ENCODE measurements at places on chromosomes 2 and 18. TPM values are rescaled to one million over a fixed set of nuclear protein-coding genes. Genes with fewer than 3 reads are reported as not detected.

MFSD2B gene
- 2.0 TPM for polyA plus RNA-seq

DNA sequence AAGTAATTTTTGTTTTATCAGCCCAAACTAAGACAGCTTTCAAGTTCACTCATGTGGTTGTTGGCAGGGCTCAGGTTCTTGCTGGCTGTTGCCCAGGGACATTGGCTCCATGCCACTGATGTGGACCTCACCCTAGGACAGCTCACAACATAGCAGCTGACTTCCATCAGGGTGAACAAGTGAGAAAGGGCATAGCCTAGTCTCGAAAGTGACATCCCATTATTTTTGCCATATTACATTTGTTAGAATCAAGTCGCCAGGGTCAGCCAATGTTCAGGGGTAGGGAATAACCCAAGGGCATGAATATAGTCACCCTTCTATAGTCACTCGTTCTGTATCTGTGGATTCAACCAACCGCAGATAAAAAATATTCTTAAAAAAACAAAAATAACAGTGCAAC, 10.7 kb upstream of the CWC22 start:
- no peak for DNase-seq

DNA sequence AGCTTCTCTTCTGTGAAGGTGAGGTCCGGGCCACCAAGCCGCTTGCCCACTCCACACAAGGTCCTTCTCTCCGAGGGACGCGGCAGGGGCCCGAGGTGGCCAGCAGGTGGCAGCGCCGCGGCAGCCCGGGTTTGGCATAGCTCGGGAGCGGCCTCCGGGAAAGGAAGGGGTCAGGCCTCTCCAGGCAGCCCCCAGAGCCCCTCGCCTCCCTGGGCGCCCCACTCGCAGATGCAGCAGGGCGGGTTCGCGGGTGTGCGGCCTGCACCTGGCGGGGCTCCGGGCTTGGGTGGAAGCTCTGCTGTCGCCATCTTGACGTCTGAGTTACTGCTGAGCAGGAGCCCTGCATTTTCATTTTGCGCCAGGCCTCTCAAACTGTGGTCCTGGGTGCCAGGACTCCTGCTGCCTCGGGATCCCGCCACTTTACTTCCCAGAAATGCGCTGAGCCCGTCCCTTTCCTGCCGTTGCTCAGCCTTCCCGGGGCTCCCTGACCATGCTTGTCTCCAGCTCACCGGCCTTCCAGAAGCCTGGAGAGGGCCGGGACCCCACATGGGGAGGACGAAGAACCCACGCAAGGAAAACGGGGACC, 18.6 kb upstream of the NCL start:
- DNase-seq = peak; percentile 32

DNA sequence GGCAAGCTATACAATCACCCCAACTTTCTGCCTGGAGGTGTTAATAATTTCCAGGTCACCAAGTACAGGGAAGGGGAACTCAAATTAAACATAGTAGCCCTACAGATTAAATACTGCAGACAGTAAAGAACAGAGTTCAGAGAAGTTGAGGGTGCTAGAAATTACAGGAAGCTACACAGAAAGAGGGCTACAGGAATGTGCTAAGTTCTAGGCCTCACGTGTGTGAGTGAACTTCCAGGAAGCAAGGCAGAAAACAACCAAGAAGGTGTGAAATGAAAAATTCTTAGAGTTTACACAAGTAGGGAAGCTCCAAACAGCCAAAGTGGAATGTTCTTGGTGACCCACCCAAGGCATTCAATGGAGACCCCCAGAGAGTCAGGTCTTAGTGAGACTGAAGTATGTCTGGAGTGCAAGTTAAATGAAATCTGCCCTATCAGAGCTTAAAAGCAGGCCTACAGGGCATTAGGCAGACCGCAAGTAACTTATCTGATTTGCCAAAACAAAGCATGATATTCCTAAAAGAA, 58.1 kb upstream of the RNU4ATAC start:
- no peak for DNase-seq

- no peak for DNase-seq
Observed at GRCh38 chr2:12618576-12618975, 98.2 kb upstream of the TRIB2 start.

- no peak for DNase-seq
Observed at GRCh38 chr18:2123077-2123476, 448.2 kb downstream of the METTL4 start.

- DNase-seq = no peak
Observed at GRCh38 chr18:64002581-64002980, 32.7 kb downstream of the SERPINB8 start.

DNA sequence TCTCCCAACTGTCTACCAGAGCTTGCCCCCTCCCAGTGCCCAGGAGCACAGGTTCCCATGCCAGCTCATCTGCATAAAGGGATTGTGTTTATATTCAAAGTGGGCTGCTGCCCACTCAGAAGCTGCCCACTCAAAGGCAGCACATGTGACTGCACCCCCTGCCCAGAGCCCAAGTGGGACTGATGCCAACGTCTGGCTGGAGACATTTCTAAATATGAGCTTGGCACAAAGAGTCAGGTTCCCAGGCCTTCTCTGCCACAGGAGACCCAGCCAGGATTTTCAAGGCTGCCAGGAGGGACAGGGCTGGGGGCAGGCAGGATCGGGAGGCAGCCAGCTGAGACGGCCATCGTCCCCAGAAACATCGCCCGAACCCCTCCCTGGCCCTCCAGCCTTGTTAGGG, 67.1 kb downstream of the ZBTB7C start:
- DNase-seq = no peak

DNA sequence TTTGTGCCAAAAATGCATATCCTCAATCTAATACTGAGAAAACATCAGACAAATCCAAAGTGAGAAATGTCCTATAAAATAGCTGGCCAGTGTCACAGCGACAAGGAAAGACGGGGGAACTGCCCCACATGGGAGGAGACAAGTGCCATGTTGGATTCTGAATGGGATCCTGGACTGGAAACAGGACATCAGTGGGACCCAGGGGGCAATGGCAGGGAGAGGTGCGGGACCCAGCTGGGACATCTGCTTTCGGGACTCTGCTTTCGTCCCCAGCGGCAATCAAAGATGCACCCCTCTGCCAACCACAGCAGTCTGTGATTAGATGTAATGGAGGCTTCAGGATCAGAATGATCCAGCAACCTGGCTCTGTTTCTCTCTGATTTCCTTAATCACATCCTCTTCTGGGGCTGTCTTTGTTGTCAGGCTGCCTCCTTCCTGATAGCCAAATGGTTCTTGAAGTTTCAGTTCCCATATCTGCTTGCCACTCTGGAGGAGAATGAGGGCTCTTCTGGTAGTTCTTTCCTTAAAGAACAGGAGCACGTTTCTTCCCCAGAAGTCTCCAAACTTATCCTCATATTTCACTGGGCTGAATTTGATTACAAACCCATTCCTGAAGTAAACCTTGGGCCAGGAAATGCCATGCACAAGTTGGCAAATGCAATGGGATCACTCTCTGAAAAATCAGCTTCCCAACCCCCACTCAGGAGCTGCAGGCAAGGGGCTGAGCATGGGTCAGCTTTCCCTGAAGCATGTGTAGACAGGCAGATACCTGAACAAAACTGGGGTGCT, 13.6 kb upstream of the PROC start:
- no peak for DNase-seq

GRCh38 chr2:29517413-29517812, 402.2 kb downstream of the CLIP4 start:
- no peak for DNase-seq

Data from left renal pelvis (tissue), 4 donors.